ENCODE measurements at places on chromosomes 2 and 18.

GRCh38 chr2:113888641-113889470 lies 1.0 kb upstream of the ACTR3 start:
- DNase-seq: no peak

- DNase-seq: peak; percentile 94
Observed at GRCh38 chr2:96507957-96508520, 2.9 kb upstream of the NEURL3 start.

DNA sequence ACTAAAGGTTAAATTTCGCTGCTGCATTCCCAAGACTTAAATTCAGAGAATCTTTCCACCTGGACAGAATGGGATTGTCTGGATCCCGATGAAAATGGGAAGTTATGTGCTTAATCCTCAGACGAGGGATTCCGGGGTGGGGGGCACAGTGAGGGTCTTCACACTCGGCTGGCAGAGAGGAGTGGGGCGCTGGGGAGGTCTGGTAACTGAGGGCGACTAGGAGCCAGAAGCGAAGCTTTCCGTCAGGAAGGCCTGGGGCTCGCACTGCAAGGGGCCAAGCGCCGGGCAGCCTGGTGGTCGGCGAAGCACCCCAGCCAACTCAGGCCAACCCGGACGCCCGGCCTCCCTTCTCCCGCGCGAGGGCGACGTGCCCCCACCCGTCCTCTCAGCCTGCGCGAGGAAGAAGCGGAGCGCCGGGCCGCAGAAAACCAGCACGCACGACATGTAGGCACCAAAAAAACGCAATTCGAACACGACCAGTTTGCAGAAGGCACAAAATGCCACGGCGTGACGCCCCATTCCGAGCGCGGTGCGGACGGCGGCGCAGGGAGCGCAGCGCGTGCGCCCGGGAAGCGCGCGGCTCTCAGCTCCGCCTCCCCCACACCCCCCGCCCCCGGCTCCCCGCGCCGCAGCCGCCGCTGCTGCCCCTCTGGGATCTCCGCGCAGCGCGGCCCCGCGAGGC lies 188.1 kb downstream of the ZEB2 start:
- DNase-seq: peak; percentile 64

DNA sequence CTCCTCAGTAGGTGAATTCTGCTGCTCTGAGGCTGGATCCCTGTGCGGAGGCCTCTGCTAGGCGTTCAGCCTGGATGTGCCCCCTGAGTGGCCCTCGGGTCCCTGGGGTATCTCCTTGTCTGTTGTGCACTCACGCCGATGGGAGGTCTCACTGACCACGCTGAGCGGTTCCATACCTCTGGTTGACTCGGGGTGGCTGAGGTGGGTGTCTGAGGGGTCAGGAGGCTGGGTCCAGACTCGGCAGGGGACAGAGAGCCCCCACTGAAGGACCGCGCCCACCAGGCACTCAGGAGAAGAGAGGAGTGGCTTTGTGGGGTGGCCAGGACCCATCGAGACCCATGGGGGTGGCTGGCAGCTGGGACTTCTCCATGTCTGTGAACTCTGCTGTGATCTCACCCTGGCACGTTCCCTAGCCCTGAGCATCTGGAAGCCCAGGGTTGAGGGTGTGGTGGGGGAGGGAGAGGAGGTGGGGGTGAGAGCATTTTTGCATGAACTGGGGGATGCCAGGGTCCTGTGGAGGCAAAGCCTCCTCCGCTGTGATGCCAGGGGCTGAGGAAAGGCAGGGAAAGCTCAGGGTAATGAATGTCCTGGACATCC lies 53.7 kb downstream of the TWIST2 start:
- DNase-seq: no peak

- DNase-seq: no peak
Observed at GRCh38 chr18:62566199-62566598, 43.4 kb downstream of the ZCCHC2 start.

- no peak for DNase-seq
Observed at GRCh38 chr2:219638217-219638947, 11.0 kb downstream of the SLC4A3 start.

DNA sequence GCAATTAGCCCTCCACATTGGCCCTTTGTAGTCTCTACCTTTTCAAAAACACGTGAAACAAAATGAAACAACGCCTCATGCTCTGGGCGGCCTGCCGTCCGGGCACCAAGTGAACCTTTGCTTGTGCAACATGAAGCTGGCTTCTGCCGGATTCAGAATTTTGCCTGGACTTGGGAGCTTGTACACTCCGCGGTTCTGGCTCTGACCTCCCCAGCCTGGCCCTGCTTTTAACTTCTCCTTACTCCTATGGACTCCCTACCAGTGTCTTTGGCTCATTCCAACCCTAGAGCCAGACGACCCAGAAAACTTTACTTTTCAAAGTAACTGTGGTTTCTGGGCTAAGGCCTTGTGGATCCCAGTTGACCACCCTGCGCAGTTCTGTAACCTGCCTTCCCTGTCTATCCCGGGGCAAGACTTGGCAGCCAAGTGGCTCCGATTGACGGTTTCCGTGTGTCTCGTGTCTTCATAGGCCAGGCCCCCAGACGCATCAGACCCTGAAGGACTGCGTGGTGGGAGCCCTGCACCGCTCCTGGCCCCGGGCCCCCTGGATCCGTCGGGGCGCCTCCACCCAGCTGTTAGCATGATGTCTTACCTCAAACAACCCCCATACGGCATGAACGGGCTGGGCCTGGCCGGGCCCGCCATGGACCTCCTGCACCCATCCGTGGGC lies 1.9 kb downstream of the OTX1 start:
- DNase-seq: no peak

DNA sequence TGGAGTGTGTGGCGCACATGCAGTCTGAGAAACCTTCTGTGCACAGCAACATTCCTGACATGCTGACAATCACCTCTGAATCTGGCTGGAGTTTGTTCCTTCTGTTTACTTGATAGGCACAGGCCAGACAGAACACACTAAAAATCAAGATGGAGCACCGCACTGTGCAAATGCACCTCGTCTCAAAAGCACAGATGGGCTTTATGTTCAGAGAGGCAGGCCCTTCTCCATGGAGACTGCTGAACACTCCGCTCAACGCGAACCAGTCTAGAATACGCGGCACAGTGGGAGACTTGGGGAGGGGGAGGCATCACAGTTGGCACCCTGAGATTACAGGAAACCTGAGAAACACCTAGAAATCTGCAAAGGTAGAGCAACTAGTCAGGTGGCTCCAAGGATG lies 58.4 kb upstream of the DNMT3A start:
- no peak for DNase-seq

DNA sequence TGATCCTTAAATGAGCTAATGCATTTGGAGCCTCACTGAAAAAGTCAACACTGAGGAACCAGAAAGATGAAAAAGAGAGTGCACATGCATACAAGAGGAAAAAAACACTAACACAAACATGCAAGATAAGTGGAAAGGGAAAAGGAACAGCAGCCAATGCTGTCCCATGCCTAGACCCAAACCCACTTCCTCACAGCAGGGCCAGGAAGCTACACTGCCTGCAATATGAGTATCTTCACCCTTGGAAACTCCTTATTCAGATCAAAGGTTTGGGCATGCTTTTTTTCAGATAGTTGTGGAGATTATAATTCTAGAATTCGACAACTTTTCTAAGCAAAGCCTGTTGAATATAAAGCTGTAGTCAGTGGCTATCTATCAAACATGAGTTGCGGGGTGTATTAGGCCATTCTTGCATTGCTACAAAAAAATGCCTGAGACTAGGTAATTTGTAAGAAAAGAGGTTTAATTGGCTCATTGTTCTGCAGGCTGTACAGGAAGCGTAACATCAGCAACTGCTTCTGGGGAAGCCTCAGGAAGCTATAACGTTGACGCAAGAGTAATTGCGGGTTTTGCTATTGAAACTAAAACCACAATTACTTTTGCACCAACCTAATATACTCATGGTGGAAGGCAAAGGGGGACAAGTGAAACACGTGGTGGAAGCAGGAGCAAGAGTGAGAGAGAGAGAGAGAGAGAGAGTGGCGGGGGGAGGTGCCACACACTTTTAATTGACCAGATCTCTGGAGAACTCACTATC lies 138.2 kb downstream of the MBD2 start:
- DNase-seq: no peak

GRCh38 chr2:88331239-88331638 lies 121.3 kb downstream of the FOXI3 start:
- no peak for DNase-seq

GRCh38 chr2:237718277-237718634 lies 80.3 kb upstream of the RBM44 start:
- DNase-seq: no peak

DNA sequence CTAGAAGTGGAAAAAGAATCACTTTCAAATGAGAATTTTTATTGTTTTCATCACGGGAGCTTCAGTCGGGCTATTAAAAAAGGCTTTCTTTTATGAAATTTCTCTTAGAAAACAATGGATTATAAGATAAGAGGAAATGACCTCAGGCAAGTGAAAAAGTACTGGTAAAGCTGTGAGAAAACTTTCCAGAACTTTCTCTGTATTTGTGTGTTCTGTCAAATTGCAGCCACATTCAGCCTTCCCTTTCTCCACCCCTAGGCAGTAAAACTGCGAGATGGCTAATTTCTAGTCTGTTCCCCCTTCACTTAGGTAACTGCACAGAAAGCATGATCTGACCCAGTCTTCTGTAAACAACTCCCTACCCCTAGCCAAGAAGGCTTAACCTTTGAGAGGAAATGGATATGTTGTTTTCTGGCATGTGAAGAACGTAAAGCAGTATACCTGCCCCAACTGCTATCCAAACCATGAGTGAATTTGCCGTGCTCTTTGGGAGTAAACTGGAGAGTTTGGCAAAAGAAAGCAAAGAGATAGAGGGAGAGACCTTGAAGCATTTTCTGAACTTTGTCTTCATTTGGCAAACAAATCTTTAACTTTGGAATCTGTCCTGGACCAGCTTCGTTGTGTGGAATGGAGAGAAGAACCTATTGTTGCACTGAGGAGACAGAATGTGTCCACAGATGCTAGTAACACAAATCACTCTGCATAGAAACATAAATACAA lies 105.4 kb downstream of the ETAA1 start:
- DNase-seq: no peak

GRCh38 chr2:108823286-108823685 lies 36.7 kb downstream of the CCDC138 start:
- no peak for DNase-seq

DNA sequence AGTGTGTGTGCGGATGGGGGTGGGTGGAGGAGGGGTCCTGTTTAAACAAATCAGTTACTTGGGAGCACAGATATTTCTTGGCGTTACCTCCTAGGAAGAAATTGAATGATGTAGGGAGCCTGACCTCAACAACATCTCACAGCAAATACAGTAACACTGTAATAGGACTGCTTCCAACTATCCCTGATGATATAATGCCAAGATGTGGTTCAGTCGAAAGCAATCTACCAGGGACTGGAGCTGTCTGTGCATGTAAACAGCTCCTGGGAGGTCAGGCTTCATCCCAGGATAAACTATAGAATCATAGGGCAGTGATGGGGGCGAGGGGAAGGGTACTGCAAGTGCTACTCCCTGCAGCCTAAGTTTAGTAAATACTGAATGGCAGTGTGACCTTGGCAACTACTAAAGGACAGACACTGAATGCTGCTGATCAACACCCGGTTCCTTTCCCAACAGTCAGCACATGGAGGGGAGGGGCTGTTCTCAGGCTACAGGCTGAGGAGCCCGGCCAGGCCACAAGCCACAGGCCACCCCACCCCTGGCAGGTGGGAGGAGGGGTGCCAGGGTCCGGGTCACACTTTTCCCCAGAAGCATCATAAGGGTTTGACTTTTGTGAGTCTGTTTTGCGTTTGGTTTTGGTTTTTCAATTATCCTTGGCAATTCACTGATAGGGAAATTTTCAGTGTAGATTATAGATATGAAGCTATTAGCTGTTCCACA lies 85.3 kb upstream of the ZNF397 start:
- no peak for DNase-seq

DNA sequence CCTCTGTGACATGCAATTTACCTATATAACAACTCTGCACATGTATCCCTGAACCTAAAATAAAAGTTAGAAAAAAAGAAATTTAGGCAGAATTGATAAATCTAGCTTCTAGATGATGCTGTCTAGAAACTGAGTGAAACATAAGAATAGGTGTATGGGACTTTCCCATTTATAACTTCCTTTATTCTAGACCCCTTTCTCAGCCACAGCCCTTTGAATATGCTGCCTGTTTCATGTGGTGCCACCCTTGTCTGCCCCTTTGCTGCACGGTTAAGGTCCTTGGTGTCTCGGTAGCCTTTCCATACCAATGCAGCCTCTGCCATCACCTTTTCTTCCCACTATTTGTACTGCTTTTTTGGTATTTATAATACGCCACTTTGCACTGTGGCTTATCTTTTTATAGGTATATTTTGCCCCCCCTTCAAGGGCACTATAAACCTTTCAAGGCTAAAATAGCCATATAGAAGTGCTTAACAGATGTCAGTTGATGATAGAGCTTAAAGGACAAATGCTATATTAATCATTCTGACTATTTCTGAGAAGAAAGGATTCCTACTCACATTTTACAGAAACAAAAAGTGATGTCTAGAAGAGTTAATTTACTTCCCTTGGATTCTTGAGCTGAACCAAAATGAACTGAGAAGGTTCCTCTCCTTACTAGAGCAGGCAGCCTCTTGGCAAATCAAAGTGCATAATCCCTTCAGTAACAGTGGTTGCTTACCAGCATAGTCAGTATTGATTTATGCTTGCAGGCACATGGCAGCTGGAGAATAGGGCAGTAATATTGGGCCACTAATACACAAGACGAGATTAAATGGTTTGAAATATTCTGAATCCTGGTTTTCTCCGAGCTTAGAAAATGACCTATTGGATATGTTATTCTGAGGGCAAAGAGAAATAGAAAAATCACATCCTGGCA lies 88.1 kb upstream of the CYP26B1 start:
- DNase-seq: no peak

DNA sequence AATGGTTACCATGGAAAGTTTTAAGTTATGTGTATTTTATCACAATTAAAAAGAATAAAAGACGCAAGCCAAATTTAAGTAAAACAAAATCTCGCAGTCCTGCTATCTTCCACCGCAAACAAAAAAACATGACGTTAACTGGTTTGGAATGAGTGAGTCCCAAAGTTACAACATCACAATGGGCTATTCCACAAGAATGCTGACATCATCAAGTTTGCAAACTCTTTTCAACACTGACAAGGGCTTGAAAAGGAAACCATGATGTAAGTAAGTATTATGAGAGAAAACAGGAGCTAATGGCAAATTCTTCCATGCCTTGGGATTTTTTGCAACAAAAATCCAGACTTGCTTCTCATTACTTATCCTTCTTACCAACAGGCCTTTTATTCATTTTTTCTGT lies 31.1 kb downstream of the SIGLEC15 start:
- DNase-seq: no peak

- DNase-seq: no peak
Observed at GRCh38 chr2:214810671-214811070, 1.2 kb upstream of the BARD1 start.

- DNase-seq: no peak
Observed at GRCh38 chr2:69798290-69798908, 31.1 kb upstream of the GMCL1 start.

GRCh38 chr2:7704296-7704865 lies 787.2 kb downstream of the RNF144A start:
- DNase-seq: no peak

- no peak for DNase-seq
Observed at GRCh38 chr2:187187519-187187918, 260.5 kb downstream of the CALCRL start.

- no peak for DNase-seq
Observed at GRCh38 chr2:72136331-72136730, 11.3 kb downstream of the CYP26B1 start.
